IPS DF 19.7 (cell line): ENCODE measurements at places on chromosomes 11 and 22.

DNA sequence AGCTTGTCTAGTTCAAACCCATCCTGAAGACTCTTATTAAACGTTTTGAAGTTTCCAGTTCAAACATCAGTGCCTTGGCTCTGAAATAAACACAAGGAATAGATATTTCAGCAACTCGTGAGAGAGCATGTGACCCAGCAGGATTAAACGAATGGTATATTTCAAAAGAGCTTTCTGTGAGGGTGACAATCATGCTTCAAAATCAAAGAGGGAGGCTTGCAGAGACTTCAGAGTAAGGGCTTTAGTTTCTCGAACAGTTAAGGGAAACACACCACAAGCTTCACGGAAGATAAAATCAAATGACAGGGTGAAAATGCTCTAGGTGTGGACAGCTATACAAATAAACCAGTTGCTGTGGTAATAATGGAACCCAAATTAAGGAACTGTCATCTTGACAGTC, 1.4 kb downstream of the HPS4 start:
- DNase-seq: no peak

DNA sequence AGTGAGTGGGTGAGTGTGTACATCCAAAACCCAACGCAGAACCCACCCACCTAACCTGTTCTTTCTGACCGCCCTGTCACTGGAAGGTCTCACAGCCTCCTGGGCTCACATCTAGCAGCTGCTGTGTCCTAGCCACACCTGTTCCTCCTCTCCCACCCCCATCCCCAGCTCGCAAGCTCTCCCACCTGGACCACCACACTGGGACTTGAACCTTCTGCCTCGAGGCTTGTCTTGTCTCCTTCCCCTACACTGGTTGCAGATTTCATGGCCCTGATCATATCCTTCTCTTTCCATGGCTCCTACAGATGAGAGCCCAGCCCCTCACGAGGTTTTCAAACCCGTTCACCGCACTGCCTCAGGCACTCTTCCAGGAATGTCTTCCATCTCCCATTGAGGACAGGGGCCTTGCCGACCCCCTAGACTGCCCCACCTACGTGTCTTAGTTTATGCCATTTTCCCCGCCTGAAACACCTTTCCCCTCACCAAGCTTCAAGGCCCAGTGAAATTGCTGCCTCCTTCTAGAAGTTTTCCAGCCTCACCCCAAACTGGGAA, 6.7 kb downstream of the IFITM10 start:
- DNase-seq: no peak

DNA sequence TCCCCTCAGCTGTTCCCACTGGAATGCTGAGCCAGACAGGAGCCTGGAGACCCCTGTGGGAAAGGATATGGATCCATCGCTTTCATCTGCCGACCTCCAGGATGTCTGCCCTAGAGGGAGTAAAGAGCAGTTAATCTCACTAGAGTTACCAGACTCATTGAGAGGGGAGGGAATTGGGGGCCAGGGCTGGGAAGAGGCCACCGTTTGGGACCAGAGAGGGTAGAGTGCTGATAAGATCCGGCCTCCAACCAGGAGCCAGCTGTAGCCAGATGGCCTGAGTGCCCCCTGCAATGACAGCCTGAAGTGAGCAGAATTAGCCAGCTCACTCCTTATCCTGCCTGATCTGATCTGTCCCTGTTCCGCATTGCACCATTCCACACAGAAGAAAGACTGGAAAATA, 3.7 kb upstream of the APLNR start:
- no peak for DNase-seq

- DNase-seq: no peak
These were observed 200.5 kb upstream of the E2F8 start for GRCh38 chr11:19441288-19441687.

GRCh38 chr11:8956860-8957259, 7.4 kb downstream of the TMEM9B start:
- DNase-seq: no peak

DNA sequence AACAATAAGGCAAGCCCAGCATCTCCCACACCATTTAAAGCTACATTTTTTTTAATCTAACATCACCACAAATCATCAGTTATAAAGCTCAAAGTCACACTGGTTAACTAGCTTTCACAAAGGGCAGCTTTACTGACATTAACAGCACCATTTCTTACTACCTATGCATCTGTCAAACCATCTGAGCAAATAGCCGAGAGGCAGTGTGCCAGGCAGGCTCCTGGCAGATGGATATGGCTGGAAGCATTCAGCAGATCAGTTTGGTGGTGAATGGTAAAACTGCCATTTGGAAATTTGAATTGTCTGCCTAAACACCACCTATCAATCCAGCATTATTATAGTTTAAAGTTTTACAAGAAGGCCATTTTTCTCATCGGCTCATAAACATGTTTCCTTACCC, 131.2 kb downstream of the TTC28 start:
- no peak for DNase-seq

DNA sequence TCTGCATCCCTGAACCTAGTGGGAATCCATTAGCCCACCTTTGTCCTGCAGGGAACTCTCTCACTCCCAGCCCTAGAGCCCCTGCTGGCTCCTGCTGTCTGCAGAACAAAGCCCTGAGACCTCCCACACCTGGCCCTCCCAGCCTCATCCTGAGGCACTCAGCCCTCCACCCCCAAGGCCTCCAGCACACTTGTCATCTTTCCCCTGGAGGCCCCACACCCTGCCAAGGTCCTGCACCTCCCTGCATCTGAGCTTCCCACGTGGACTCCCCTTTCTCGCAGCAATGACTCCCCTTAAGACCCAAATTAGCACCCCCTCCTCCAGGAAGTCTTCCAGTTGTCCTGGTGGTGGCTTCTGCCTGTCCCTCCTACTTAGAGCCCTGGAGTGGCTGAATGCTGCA, 42.3 kb upstream of the LINC01488 start:
- DNase-seq: no peak

- DNase-seq: no peak
These were observed 615 bp downstream of the POLD4 start for GRCh38 chr11:67352546-67353316.

DNA sequence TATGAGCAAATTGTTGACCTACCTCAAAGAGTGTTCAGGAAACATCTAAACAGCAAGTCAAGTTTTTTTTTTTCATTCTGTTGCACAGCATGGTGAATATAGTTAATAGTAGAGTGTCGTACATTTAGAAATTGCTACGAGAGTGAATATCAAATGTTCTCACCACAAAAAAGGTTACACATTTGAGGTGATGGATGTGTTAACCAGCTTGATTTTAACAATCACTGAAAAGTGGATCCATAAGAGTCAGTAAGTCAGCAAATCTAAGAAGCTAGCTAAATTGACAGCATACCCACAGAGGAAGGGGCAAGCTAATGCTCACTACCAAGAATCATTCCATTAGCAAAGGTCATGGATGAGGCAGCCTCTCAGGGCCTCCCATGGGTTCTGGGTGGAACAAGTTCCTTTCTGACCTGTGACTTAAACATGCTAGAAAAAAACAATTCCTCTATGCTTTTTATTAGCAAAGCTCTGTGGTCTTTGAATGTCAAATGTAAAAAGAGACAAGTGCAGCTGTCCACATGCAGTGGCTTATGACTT, 235.4 kb upstream of the CCDC179 start:
- DNase-seq: no peak

GRCh38 chr11:70108250-70108649, 30.1 kb downstream of the ANO1 start:
- DNase-seq: no peak

- DNase-seq: no peak
These were observed 48.0 kb downstream of the FAT3 start for GRCh38 chr11:92272651-92273050.

- no peak for DNase-seq
These were observed 6.0 kb upstream of the ACR start for GRCh38 chr22:50731811-50732624.

DNA sequence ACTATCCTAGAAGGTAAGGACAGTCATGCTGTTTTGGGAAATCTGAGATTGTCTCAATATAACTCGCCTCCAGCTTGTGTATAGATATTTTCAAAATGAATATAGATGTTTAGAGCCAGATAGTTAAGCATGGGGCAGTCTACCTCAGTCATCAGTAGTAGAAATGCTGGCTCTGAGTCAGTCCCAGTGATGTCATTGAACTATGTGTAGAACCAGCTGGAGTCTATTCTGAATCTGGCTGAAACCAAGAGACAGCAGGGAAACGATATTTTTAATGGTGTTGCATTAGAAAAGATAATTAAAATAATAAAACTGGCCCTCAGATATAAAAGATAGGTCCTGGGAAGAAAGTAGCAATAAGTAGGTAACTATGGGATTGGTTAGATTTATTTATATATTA, 25.9 kb downstream of the PIWIL4 start:
- DNase-seq: no peak

DNA sequence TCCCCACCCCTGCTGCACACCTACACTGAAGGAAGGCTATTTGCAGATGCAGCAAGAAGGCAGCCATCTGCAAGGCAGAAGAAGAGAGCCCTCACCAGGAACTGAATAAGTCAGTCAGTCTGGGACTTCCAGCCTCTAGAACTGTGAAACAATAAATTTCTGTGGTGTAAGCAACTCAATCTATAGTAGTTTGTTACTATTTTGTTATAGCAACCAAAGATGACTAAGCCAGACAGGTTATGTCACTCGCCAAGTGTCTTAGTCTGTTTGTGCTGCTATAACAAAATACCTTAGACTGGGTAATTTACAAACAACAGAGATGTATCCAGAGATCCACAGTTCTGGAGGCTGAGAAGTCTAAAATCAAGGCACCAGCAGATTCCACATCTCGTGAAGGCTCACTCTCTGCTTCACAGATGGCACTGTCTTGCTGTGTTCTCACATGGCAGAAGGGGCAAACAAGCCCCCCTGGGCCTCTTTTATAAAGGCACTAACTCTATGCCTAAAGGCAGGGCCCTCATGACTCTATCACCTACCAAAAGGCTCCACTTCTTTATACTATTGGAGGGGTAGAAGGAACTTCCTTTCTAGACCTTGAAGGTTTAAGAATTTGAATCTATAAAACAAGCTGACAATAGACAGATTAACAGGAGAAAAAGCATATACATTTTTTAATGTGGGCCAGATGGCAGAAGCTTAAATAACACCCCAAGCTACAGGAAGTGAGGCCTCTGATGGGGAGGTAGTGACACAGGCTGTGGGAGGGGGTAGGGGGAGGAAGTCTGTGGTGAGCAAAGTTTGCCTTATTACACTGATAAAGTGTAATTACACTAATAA, 12.3 kb downstream of the APOL6 start:
- DNase-seq: no peak

GRCh38 chr11:58513747-58514367, 6.0 kb upstream of the OR5B21 start:
- DNase-seq: peak; percentile 20

GRCh38 chr11:8016440-8016839, 29.3 kb downstream of the EIF3F start:
- peak; percentile 60 for DNase-seq

DNA sequence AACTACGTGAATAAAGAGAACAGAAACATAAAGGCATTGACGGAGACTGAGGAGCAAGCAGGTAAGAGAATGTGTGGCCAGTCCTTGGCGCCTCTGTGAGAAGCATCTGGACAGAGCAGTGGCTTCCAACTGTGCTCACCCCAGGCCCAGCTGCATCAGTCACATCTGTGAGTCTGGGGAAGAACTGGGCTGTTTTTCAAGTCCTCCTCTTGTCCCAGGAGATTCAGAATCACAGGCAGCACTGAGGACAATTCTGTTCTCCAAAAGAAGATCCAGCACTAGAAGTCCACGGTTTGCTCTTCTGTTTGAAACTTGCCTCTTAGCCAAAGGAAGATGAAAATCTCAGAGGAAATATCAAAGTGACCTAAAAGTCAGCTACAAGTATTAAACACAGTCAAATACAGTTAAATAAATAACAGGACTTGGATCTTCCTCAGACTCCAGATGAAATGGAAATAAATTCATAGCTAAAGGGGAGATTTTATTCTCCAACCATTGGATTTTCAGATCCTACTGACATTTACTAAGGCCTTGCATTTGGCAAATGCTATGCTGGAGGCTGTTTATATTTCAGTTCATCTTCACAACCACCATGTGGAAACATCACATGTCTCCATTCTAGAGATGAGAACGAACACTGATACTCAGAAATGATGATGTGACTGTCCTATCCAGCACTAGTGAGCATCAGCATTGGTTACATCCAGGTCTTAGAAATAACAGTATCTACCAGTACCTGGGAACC, 14.1 kb downstream of the FAM181B start:
- no peak for DNase-seq

DNA sequence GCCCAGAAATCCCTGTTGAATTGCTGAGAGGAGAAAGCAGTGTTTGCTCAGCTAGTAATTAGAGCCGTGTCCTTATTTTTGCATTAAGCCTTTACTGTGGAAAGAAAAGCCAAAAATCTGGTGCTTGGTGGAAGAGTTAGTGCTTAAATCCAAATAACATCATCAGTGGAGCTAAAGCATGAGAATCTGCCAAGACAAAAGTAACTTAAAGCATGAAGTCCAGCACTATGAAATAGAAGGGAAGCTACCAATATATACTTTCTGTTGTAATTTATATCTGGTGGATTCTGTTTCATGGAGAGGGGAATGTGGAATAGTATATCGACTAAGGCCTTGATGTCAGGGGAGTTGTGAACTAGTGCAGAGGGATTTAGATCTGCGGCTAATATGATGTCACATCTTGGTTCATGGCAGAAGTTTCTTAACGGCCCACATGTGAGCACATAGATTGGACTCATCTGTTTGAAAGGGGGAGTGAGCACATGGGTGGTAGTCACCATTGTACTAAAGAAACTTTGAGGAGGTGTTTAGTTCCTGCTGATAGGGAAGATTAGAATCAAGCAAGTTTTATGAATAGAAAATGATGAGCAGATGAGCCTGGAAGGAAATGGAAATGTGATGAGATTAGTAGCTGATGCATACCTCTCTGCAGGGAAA, 224.4 kb upstream of the MTNR1B start:
- no peak for DNase-seq

DNA sequence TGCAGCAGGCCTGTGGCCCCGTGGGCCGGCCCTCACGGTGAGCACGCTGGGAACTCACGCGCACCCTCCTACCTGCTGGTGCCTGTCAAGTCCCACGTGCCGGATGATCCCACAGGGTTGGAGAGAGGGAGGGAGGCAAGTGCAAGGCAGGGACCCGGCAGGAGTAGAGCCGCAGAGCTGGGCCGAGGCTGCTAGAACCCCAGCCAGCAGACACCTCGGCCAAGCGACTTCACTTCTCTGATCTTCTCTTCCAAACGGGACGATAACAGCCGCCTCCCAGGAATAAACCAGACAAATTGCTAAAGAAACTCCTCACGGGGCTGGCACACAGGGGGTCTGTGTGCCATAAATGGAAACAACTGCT, 1232.8 kb downstream of the TBC1D22A start:
- DNase-seq: no peak

- DNase-seq: no peak
These were observed 12.4 kb downstream of the GNAZ start for GRCh38 chr22:23082534-23083314.

DNA sequence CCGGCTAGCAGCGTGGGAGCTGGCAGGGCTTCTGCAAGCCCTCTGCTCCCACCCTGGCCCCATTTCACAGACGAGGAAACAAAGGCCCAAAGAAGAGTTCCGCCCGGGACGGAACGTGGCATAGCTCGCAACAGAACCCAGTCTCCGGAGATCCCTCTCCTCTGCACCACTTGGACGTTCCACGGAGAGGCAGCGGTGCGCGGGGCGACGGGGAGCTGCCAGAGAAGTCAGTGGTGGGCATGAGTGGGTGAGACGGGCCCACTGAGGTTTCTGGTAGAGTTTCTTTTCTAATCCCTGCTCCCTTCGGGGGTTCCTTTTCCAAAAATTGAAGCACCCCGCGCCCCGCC, 554 bp upstream of the NECTIN1 start:
- DNase-seq: no peak
